ENCODE measurements at places on chromosomes 6 and 20.

DNA sequence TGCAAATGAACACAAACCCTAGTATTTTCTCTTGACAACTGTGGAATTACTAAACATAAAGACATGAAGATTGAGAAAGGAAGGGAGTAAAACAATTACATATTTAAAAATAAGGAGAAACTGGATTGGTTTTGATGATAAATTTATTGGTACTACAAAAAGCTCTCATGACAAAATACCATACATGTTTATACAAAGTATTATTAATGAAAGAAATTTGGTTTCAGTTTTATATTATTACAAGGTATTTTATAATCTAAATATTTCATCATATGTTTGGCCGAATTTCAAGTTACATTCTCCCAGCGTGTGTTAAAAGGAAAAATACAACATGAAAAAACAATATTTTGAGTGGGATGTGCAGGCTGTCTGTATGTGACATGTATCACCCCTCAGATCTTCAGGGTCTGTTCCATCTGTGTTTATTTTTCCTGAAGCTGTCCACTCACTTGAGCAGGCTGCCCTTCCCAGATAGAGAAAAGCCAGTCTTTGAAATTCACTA is 568.4 kb downstream of the NKAIN2 start:
- no peak for DNase-seq

DNA sequence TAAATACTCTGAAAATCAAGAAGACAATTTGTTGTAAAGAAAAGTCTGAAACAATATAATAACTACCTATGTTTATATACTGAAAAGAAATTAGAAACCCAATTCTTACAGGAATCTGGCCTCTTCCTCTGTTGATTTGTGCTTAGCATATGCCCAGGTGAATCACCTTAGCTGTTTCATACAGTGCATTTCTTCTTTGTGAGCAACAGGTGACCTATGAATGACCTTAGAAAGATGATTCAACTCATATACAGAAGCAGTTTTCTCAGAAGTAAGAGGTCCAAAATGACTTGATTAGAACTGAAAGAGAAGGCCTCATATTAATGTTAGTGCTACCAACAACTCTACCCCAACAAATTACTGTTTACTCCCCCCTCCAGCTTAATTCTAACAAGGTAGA is 419.5 kb upstream of the ID4 start:
- DNase-seq: no peak

- no peak for DNase-seq
Observed at GRCh38 chr6:22954749-22955385, 385.5 kb downstream of the HDGFL1 start.

GRCh38 chr20:37293301-37293943 is 4.0 kb downstream of the MANBAL start:
- no peak for DNase-seq

DNA sequence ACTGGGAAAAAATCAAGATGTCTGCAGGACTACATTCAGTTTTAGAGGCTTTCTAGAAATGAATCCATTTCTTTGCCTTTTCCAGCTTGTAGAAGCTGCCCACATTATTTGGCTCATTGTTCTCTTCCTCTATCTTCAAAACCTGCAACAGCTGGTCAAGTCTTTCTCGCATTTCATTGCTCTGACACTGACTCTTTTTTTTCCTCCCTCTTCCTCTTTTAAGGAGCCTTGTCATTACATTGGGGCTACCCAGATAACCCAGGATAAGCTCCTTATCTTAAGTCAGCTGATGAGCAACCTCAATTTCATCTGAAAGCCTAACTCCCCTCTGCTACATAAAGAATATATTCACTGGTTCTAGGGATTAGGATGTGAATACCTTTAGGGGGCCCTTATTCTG is 53.2 kb upstream of the CEP162 start:
- no peak for DNase-seq

- no peak for DNase-seq
Observed at GRCh38 chr20:50977066-50978021, 18.7 kb downstream of the MOCS3 start.

GRCh38 chr6:168815229-168815628 is 374.2 kb downstream of the SMOC2 start:
- DNase-seq: peak; percentile 5

GRCh38 chr6:47075168-47075567 is 33.0 kb upstream of the ADGRF1 start:
- peak; percentile 8 for DNase-seq

GRCh38 chr6:53391170-53391569 is 42.4 kb upstream of the ELOVL5 start:
- DNase-seq: no peak

DNA sequence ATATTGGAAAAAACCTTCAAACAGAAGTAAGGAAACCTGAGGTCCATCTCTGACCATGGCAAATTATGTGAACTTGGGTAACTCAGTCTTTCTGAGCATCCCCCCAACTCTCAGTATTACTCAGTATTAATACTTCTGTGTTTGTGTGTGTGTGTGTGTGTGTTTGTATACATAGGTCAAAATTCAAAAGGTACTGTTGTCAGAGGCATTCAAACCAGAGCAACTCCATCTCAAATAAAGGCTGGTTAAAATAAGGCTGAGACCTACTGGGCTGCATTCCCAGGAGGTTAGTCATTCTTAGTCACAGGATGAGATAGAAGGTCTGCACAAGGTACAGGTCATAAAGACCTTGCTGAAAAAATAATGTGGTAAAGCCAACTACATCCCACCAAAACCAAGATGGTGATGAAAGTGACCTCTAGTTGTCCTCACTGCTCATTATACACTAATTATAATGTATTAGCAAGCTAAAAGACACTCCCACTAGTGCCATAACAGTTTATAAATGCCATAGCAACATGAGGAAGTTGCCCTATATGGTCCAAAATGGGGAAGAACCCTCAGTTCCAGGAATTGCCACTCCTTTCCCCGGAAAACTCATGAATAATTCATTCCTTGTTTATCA is 33.3 kb upstream of the SLC22A16 start:
- DNase-seq: no peak

- DNase-seq: no peak
Observed at GRCh38 chr20:717832-718231, 42.2 kb upstream of the SCRT2 start.

- no peak for DNase-seq
Observed at GRCh38 chr6:56689663-56690062, 47.0 kb upstream of the DST start.

- DNase-seq: no peak
Observed at GRCh38 chr6:55772730-55773129, 102.7 kb downstream of the BMP5 start.

- peak; percentile 85 for DNase-seq
Observed at GRCh38 chr20:2688041-2688591, 4.5 kb upstream of the EBF4 start.
